ENCODE measurements at places on chromosomes 3 and 15.

- DNase-seq, result no peak
Measured at GRCh38 chr3:8183627-8184026, 318.0 kb upstream of the LMCD1 start.

DNA sequence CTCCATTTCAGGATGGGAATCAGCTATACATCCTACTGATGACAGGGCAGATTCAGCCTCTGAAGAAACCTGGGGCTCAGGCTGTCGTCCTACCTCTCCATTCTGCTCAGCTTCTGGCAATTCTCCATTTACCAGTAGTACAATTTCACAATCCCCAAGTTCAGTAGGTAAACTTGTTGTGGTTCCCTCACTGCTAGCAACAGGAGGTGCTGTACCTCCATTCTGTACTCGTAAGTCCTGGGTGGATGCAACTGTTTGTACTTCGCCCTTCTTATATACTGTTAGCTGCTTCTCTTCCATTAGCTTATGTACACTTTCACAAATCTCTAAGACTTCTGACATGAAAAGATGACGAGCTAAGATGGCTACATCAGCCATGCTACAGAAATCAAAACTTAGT, 11.6 kb downstream of the ZBTB11 start:
- no peak for DNase-seq

- no peak for DNase-seq
Measured at GRCh38 chr3:10526366-10526765, 21.0 kb upstream of the ATP2B2 start.

DNA sequence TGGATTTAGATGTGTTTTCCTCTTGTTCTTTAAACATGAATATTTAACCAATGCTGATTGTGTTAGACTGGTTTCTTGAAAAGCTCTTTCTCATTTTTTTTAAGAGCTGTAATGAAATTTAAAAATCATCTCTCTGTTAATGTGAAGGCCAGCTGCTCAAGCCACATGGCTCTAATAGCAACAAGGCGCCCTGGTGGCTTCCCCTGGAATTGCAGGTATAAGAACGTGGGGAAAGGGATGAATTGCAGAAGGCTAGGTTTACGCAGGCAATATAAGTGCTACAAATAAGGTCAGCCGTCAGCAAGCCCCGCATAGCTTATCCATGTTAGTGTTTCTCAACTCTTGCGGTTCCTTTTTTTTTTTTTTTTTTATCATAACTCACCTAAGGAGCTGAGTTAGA, 108.5 kb downstream of the SAMMSON start:
- DNase-seq, result peak; percentile 22

DNA sequence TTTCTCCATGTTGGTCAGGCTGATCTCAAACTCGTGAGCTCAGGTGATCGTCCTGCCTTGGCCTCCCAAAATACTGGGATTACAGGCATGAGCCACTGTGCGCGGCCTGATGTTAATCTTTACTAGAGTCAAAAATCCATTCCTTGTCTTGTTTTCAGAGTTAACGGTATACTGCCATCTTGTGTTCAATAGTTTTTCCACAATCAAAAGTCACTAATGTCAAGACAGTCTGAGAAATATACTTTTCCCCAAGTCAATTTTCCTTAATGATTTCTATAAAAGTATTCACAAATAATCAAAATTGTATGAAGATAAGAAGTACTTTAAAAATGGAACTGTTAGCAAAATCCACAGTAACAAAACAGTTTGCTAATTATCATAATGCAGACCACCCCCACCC, 8.5 kb downstream of the CRBN start:
- DNase-seq, result peak; percentile 41

- no peak for DNase-seq
Measured at GRCh38 chr3:138433892-138434275, 532 bp upstream of the ESYT3 start.

DNA sequence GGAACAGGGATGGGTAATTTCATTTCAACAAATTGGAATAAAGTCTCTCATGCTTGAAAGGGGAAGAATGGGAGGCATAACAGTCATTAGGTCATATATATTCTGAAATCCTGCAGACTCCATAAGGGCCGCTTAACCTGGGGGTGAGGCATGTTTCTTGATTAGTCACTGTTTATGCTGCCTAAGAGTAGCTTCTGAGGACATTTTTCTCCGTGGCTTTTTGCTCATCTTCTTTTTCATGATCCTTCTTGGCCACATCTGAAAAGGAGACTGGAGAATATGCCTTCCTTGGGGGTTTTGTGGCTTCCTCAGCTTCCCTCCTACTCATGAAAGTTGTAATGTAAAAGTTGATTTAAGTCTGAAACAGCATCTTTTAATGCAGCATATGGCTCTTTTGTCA, 20.0 kb upstream of the CFAP20DC start:
- no peak for DNase-seq

GRCh38 chr3:12984023-12984823, 89.0 kb downstream of the IQSEC1 start:
- peak; percentile 87 for DNase-seq

DNA sequence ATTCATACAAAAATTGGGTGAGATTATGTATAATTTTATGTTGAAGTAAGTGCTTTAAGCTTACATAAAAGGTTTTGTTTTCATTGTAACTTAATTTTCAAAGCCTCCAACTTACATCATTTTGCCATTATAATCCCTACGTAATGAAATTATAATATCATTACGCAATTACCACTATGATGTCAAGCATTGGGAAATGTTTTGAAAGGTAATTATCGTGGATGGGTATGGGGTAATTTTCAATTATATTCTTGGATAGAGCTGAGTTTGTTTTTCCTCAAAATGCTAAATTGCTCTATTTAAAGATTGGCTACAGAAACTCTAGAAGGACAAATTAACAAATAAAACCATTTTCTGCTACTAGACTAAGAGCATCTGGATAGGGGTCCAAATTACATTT, 80.2 kb upstream of the FAM3D start:
- no peak for DNase-seq

DNA sequence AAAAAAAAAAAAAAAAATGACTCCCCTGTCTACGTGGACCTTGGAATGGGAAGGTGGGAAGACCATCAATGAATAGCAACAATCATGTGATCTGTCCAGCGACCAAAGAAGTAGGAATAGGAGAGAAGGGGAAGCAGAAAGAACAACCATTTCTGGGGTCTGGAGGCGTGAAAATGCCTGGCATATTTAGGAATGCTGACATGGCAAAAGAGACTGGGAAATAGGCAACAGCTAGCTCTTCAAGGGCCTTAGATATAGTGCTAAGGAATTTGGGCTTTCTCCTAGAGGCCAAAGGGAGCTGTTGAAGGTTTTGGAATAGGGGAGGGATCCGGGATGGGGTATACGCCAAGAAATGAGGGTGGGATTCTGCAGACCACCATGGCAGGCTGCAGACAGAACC, 5.9 kb downstream of the SLC22A13 start:
- DNase-seq, result no peak

GRCh38 chr3:71575433-71575832, 8.1 kb downstream of the FOXP1 start:
- no peak for DNase-seq

- no peak for DNase-seq
Measured at GRCh38 chr3:115512565-115513415, 110.5 kb upstream of the GAP43 start.

- peak; percentile 72 for DNase-seq
Measured at GRCh38 chr15:77418966-77419835, 703 bp downstream of the PEAK1 start.

GRCh38 chr3:140487566-140487965, 190.3 kb upstream of the TRIM42 start:
- no peak for DNase-seq

GRCh38 chr15:38652998-38653397, 88.4 kb upstream of the RASGRP1 start:
- DNase-seq, result no peak

Measured in erythroblast (primary cell).